OCI-M1 (cell line): ENCODE measurements at places on chromosomes 4 and X.

DNA sequence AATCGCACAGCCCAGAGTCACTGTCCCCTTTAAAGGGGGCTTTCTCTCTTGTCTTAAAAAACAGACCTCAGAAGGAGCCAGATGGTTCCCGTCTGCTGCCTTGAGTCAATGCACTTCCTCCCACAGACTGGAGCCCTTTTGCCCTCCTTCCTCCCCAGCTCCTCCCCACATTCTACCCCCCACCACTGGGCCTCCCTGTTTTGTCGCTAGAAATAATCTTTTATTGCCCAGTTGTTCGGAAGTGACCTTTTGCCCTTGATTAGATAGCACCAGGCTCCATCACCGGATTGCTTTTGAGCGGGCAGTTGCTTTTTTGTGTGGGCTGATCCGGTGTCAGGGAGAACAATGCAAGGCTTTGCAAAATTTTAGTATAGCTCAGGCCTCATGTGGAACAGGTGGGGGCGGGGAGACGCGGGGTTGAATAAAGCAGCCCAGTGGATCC lies 47.7 kb downstream of the SPRY1 start:
- peak; percentile 95 for DNase-seq

GRCh38 chrX:71606536-71607216 lies 11.6 kb downstream of the CXCR3 start:
- no peak for DNase-seq

DNA sequence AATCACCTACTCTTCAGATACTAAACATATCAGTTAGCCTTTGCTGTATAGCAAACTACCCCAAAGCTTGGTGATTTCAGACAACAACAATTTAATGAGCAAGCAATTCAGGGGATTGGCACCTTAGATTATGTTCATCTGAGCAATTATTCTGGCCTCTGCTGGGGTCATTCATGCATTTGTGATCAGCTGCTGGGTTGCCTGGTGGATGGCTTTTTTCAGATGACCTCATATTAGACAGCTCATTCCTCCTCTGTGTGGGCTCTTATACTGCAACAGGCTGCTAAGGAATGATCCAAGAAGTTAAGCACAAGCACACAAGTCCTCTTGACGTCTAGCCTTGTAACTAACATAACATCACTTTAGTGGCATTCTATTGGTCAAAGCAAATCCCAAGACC lies 153.0 kb upstream of the PPP1R2C start:
- DNase-seq, result no peak

DNA sequence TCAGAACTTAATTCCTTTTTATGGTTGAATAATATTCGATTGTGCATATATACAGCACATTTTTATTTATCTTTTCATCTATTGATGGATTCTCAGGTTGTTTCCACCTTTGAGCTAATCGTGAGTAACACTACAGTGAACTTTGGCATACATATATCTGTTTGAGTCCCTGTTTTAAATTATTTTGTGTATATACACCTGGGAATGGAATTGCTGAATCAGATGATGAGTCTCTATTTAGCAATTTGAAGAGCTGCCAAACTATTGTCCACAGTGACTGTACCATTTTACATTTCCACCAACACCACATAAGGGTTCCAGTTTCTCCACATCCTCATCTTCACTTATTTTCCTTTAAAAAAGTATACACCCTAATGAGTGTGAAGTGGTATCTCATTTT lies 166.2 kb upstream of the FGF13 start:
- DNase-seq, result no peak

- peak; percentile 86 for DNase-seq
Observed at GRCh38 chrX:80317646-80318045, 102.6 kb upstream of the TENT5D start.

GRCh38 chr4:96312046-96312685 lies 472.3 kb downstream of the PDHA2 start:
- DNase-seq, result no peak

GRCh38 chrX:87736576-87736975 lies 219.0 kb downstream of the KLHL4 start:
- no peak for DNase-seq

GRCh38 chr4:177010418-177010817 lies 217.7 kb upstream of the VEGFC start:
- DNase-seq, result no peak

GRCh38 chr4:153366486-153366885 lies 22.0 kb downstream of the MND1 start:
- no peak for DNase-seq

- no peak for DNase-seq
Observed at GRCh38 chrX:124720532-124720931, 374.2 kb downstream of the SH2D1A start.

DNA sequence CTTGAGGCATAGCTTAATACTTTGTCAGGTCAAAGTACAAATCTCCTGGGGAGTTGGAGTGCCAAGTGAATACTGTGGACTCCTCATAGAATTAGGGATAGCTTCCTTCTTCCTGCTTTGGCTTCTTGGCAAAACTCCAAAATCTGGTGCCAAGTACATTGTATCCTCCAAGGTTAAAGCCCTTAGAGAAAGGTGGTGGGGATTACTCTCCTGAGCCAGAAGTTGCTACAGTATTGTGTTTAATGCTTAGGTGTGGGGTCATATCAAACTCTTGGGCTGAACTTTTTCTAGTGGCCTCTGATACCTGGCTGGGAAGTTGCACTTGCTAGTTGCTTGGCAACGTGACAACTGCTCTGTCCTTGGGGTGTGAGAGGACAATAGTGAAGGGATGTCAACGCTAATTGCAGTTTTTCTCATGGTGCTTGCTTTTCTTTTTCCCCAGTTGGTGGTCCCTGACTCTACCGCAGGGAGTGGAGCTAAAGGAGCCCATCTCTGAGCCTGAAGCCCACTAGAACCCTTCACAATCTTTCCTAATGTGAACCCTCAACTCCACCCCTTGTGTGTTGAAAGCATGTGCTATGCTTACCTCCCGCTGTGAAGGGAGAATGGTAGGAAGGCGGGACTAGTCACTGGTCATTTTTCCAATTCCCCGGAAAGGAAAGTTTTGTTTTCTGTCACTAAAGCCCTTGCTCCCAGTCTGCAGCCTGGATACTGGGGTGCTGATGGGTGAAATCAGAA lies 35.5 kb downstream of the DLG3 start:
- DNase-seq, result no peak

- no peak for DNase-seq
Observed at GRCh38 chr4:108772402-108772801, 9.5 kb upstream of the ETNPPL start.

- no peak for DNase-seq
Observed at GRCh38 chr4:135319685-135320084, 1118.1 kb upstream of the PABPC4L start.

GRCh38 chrX:127390316-127390715 lies 570.8 kb downstream of the PRR32 start:
- no peak for DNase-seq

DNA sequence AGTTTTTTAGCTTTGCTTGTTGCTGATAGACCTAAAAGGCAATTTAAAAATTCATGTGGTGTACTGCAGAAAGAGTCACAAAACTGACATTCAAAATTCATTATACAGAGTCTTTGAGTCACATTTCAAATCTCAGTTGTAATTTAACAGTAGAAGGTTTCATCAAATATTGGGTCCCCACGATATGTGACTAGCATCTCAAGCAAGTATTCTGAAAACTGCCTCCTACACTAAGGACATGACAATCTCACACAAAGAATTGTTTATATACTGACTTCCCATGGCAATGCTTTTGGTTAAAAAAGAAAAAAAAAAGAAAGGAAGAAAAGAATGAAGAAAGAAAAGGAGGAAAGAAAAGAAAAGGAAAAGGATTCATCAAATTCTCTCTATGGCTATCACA lies 62.1 kb upstream of the CTSO start:
- no peak for DNase-seq

DNA sequence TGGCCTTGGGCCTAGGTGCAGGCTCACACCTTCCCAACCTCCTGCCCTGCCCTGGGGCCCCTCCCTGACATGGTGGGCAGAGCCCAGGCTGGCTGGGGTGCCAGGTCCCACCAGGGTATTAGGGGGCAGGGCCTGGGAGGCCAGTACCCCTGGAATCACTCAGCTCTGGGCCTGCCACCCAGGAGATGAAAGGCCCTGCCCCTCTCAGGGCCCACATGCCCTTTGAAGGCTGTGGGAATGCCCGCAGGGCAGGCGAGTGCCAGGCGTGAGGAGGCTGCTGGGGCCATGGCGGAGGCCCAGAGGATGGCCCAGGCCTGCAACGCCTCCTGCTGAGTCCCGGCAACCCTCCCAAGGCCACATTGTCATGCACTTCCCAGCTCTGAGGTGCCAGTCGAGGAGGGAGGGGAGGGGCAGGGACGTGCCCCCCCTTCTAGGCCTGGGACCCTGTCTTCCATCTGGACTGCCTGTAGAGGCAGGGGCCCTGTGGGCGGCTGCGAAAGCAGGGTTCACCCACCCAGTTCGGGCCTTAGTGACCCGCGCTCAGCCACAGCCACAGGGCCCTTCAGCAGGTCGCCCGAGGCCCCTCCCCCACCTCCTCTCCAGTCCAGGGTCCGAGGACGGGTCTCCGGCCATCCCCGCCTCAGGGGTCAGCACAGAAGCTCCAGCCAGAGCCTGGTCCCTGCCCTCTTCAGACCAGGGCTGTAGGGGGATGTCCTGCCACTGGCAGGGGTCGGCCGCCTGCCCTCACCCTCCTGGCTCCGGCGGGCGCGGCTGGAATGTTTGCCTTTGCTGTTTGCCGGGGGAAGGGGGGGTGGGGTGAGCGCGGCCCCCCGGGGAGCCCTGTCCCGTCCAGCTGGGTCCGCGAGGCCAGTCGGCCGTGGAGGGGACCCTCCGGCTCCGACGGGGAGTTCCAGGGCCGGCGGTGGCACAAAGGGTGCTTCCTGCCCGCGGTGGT lies 26.7 kb upstream of the FGFR3 start:
- DNase-seq, result no peak

- DNase-seq, result no peak
Observed at GRCh38 chr4:75655562-75655961, 17.6 kb downstream of the G3BP2 start.

- DNase-seq, result peak; percentile 82
Observed at GRCh38 chr4:134078230-134078914, 123.2 kb downstream of the PABPC4L start.

DNA sequence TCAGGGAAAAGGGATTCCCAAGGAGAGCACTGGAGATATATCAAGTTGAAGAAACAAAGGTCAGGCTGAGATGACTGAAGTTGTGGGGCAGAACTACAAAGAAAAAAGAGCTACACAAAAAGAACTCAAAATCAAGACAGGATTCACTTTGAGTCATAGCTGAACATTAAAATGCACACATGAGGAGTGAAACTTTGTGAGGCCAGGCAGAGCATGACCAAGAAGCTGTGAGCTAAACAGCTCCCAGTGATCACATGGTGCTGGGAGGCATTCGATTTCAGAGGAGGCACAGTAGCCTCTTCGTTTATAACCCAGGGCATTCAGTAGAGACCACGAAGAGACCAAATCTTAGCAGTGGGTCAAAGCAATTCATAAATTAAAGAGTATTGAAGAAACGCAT lies 145.3 kb downstream of the ATRX start:
- no peak for DNase-seq

GRCh38 chr4:98606894-98607293 lies 51.5 kb downstream of the TSPAN5 start:
- no peak for DNase-seq

- DNase-seq, result no peak
Observed at GRCh38 chr4:147139455-147140198, 194.0 kb upstream of the TTC29 start.
